NCI-H1105 treated with DMSO at 0.1 percent for 48 hours (cell line): ENCODE measurements at places on chromosomes 2 and 18.

- DNase-seq = no peak
Measured at GRCh38 chr18:36849288-36850006, 20.5 kb downstream of the KIAA1328 start.

DNA sequence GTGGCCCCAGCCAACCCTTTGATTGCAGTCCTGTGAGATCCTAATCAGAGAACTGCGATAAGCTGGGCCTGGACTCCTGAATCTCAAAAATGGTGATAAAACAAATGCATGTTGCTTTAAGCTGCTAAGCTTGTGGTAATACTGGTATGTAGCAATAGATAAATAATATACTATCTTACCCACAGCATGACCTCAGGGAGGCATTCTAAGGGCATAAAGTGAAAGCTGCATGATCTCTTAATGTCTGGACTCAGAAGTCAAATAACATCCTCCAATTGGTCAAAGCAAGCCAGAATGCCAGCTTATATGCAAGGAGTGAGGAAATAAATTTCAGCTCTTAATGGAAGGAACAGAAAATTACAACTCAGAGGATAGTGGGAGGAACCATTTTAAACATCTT, 246.1 kb downstream of the FSIP2 start:
- no peak for DNase-seq

DNA sequence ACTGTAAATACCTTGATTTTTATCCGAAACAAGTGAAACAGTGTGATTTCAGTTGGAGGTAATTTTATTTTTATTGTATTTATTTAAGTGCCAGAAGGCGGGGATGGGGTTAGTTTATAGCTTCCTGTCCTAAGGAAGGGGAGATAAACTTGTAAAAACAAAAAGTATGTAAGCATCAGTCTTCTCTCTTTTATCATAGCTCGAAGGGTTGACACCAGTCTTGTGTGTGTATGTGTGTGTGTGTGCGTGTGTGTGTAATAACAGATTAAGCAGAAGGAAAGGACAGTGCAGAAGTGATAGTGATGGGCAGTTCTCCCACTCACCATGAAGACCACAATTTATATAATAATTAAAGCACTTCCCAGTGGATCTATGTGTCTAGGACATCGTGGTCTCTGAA, 793.3 kb downstream of the PLCL1 start:
- no peak for DNase-seq

DNA sequence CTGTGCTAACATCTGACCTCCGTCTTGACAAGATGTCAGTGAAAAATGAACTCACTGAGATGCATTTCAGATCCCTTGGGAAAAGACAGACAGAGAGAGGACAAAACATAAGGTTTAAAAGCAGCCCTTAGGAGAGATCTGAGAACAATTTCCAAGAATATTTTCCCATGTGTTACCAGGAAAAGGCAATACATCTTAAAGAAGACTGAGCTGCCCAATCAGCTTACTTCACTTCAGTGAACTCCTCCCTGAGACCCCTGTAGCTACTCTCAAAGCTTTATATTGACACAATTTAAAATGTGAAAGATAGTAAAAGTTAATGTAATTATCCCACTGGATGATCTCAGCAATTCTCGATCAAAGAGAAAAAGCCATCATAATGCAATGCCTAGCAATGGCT, 505.0 kb downstream of the DCC start:
- DNase-seq = no peak

- DNase-seq = no peak
Measured at GRCh38 chr2:229856413-229856812, 65.4 kb downstream of the TRIP12 start.

- no peak for DNase-seq
Measured at GRCh38 chr18:79413025-79413424, 17.3 kb downstream of the NFATC1 start.

DNA sequence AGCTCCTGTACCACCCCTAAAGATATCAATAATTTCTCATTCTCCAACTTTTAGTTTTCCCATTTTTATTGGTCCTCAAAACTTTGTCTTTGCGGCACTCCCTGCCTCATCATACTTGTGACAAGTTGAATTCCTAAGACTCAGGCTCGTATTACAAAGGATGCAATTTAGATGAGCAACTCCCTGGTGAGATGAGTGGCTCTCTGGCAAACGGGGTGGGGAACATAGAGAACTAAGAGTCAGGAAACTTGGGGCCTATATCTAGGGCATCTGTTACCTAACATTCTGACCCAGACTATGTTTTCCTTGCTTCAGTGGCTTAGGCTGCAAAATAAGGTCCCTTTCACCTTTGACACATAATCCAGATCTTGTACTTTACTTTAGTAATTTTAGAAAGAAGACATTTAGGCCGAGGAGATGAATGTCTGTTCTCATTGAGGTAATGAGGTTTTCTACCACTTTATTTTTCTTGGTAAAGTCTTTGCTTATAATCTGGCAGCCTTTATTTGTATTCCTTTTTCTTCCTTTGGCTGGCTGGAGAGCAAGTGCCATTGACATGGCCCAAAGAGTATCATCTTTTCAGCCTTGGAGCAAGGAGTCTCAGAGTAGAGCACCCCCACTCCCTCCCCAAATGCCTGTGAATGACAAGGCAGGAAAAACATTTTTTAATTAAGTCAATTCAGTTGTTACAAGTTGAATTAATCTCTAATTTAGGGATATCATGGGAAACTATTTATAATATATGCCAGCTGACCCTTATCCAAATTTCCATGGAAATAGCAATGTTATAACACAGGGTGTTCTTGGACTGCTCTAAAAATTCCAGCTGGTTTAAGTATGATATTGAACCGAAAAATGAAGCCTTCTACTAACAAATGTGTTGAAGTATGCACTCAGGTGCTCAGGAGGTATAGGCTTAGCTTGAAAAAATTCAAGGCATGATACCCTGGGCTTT, 15.2 kb downstream of the TSPYL6 start:
- no peak for DNase-seq
